ENCODE measurements at places on chromosomes 7 and 10.

- peaks cover 23% of the 10 kb centered on the region for H3K4me1 ChIP-seq
- no peak for DNase-seq
- H3K27me3 ChIP-seq = peaks cover 6% of the 10 kb centered on the region
- no peak overlapping the region for H3K4me3 ChIP-seq
These were observed 116.5 kb upstream of the EEPD1 start for GRCh38 chr7:36036590-36036989.

DNA sequence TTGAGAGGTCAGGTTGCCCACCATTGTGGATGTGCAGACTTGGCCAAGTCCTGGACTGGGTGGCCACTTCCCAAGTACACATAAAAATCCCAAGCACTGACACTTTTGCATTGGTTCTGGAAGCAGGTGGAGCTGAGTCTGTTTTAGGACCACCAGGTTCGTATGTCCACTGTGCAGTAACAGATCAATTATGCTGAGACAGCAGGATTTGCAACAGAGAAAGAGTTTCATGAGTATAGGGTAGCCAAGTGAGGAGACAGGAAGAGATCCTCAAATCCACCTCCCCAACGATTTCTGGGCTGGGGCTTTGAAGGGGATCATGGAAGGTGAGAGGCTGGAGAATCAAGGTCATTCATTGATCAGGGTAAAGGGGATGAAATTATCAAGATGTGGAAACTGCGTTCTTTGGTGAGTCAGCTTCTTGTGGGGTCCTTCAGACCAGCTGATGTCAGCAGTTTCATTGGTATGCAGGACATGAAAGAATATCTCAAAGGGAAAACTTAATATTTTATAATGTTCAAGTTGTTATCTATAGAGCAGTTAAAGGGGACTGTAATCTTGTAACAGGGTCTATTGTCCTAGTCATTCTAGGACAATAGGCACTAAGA is 277.7 kb downstream of the GALNT17 start:
- peaks cover 14% of the 10 kb centered on the region for H3K4me1 ChIP-seq
- H3K27me3 ChIP-seq = peaks cover 13% of the 10 kb centered on the region
- H3K27ac ChIP-seq = no peak overlapping the region
- no peaks in the 10 kb centered on the region for H3K36me3 ChIP-seq
- H3K4me3 ChIP-seq = no peak overlapping the region

GRCh38 chr7:54978364-54979116 is 40.3 kb upstream of the EGFR start:
- no peaks in the 10 kb centered on the region for H3K36me3 ChIP-seq
- H3K27ac ChIP-seq = no peak overlapping the region
- peaks cover 25% of the 10 kb centered on the region for H3K27me3 ChIP-seq
- H3K4me3 ChIP-seq = no peak overlapping the region

GRCh38 chr7:6218329-6218728 is 54.1 kb downstream of the CYTH3 start:
- no peaks in the 10 kb centered on the region for H3K4me1 ChIP-seq
- H3K36me3 ChIP-seq = peaks cover 47% of the 10 kb centered on the region
- DNase-seq = no peak
- no peak overlapping the region for H3K4me3 ChIP-seq

GRCh38 chr7:22723181-22723601 is 3.8 kb upstream of the IL6 start:
- peak overlapping the region; percentile 1 for H3K27ac ChIP-seq
- DNase-seq = no peak
- H3K4me1 ChIP-seq = peaks cover 45% of the 10 kb centered on the region
- H3K27me3 ChIP-seq = peaks cover 5% of the 10 kb centered on the region
- no peak overlapping the region for H3K4me3 ChIP-seq

GRCh38 chr7:66088861-66089838 is 13.5 kb downstream of the ASL start:
- no peaks in the 10 kb centered on the region for H3K36me3 ChIP-seq
- no peak overlapping the region for H3K4me3 ChIP-seq
- no peak overlapping the region for H3K27ac ChIP-seq
- H3K4me1 ChIP-seq = peaks cover 17% of the 10 kb centered on the region
- DNase-seq = no peak

DNA sequence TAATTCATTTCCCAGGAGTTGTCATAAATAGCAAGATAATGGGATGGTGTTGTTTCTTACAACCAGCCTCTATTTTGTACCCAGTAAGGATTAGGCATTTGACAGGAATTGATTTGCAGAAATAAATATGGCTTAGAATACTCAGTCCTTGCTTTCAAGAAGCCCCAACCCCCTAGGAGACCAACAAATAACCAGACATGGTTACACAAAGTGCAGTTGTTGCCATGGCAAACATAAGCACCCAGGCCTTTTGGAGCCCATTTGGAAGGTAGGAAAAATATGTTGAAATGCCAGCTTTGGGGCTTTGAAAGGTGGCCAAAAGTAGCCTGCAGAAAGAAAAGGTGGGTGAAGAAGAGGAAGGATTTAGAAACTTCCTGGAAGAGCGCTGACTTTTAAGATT is 397.5 kb downstream of the CDC14C start:
- no peaks in the 10 kb centered on the region for H3K27me3 ChIP-seq
- no peak for DNase-seq
- no peaks in the 10 kb centered on the region for H3K4me1 ChIP-seq
- H3K36me3 ChIP-seq = no peaks in the 10 kb centered on the region

DNA sequence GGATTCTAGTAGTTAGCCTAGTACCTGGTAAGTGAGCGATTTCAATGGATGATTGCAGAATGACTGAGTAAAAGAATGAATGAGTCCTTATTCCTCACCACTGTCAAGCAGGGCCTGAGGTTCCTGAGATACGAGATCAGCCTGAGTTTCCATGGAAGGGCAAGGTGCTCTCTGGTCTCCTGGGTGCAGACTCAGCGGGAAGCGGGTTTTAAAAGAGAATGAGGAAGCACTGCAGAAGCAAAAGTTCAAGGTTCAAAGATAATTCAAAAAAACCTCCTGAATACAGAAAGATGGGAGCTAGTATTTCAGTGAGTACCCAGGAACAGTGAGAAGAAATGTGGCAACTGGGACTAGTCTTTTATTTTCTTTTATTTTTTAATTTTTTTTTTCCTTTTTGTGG is 4.3 kb downstream of the ZNF3 start:
- peak overlapping the region; percentile 47 for H3K4me3 ChIP-seq
- peaks cover 21% of the 10 kb centered on the region for H3K27me3 ChIP-seq
- peaks cover 12% of the 10 kb centered on the region for H3K4me1 ChIP-seq
- H3K36me3 ChIP-seq = peaks cover 95% of the 10 kb centered on the region
- DNase-seq = no peak
- no peak overlapping the region for H3K27ac ChIP-seq

GRCh38 chr10:89929282-89930026 is 228.1 kb downstream of the KIF20B start:
- H3K36me3 ChIP-seq = no peaks in the 10 kb centered on the region
- peaks cover 4% of the 10 kb centered on the region for H3K27me3 ChIP-seq
- DNase-seq = no peak
- peaks cover 7% of the 10 kb centered on the region for H3K4me1 ChIP-seq
- H3K27ac ChIP-seq = peak overlapping the region; percentile 80

DNA sequence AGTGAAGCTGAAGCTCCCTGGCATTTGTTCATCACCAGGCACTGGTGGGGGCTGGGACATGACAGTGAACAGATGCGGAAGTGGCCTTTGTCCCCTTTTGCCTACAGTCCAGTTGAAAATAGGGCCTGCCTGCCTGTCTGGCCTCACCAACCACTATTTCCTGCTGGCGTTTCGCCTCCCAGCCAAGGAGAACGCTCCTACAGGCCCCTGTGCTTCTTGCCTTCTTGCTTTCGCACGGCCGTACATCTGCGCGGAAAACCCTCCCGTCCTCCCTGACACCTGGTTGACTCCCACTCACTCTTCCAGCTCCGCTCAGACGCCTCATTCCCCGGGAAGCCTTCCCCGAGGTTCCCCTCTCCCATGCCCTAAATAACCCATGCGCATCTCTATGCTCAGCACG is 317.3 kb downstream of the PRPF18 start:
- no peak overlapping the region for H3K4me3 ChIP-seq
- peak overlapping the region; percentile 3 for H3K27ac ChIP-seq
- DNase-seq = peak; percentile 35
- H3K36me3 ChIP-seq = no peaks in the 10 kb centered on the region
- H3K4me1 ChIP-seq = peaks cover 15% of the 10 kb centered on the region
- no peaks in the 10 kb centered on the region for H3K27me3 ChIP-seq

DNA sequence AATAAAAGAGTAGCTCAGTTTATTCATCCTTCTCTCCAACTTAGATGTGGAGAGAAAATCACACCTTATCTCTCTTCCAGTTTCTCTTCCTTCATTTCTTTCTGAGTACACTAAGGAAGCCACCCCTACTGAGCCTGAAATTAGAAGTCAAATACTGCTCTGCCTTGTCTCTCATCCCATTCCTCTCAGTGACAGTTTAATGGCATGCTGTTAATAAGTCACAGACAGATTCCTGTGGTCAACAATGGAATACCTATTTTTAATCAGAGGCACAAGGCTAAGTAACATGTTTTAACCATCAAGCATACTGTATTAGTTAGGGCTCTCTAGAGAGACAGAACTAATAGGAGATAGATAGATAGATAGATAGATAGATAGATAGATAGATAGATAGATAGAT is 253.2 kb downstream of the HTR7 start:
- H3K36me3 ChIP-seq = no peaks in the 10 kb centered on the region
- H3K4me1 ChIP-seq = no peaks in the 10 kb centered on the region
- H3K27ac ChIP-seq = no peak overlapping the region
- DNase-seq = no peak
- H3K4me3 ChIP-seq = no peak overlapping the region

GRCh38 chr7:98283127-98283886 is 1.8 kb downstream of the BRI3 start:
- H3K4me3 ChIP-seq = peak overlapping the region; percentile 92
- peaks cover 50% of the 10 kb centered on the region for H3K4me1 ChIP-seq
- no peak for DNase-seq
- H3K36me3 ChIP-seq = no peaks in the 10 kb centered on the region

DNA sequence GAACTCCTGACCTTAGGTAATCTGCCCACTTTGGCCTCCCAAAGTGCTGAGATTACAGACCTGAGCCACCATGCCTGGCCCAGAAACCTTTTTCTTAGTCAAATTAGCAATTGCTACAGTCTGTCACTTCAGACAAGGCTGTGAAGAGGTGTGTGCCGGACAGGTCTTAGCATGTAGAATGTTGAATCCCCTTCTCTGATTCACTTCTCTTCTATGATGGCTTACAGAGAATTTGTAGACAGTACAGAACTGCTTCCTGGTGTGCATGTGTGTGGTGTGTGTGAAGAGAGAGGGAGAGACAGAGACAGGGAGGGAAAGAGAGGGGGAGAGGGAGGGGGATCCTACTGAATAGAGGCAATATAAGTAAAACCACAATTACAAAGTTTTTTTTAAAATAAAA is 150.4 kb downstream of the PARD3 start:
- DNase-seq = no peak
- H3K27ac ChIP-seq = no peak overlapping the region
- no peaks in the 10 kb centered on the region for H3K36me3 ChIP-seq
- H3K27me3 ChIP-seq = no peaks in the 10 kb centered on the region
- no peak overlapping the region for H3K4me3 ChIP-seq

DNA sequence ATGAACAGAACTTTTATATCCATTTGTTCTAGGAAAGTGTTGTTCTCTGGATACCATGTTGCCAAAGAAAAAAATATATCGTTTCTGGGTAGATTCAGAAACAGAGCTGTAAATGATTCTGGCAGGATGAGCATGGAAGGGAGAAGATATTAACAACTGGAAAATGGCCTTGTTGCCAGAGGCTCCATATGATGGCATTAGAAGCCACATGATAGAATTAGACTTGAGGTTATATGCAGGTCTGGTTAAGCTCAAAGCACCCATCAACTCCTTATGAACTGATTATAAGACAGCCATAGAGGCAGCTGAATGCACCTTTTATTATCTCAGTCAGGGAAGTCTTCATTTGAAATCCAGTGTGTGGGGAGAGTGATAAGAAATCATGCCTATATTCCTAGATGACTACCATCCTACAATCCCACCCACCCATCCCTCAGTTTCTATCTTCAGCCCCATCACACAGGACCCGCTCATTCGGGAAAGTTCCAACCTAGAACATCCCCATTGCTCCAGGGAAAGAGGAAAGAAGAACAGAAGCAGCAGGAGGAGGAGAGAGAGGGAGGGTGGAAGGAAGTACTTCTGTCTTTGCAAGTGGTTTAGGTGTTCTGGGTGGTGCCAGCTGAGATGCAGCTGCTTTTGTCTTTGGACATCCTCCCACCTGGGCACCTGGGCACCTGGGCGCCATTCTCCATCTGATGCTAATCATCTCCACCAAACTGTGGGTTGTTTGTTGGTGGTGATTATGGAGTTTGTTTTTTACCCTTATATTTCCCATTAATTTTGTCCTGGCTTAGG is 25.5 kb upstream of the TRIL start:
- no peaks in the 10 kb centered on the region for H3K27me3 ChIP-seq
- peaks cover 86% of the 10 kb centered on the region for H3K4me1 ChIP-seq
- no peak for DNase-seq
- H3K27ac ChIP-seq = peak overlapping the region; percentile 94
- no peak overlapping the region for H3K4me3 ChIP-seq

- H3K4me1 ChIP-seq = no peaks in the 10 kb centered on the region
- H3K36me3 ChIP-seq = no peaks in the 10 kb centered on the region
These were observed 800.5 kb upstream of the KCND2 start for GRCh38 chr7:119472408-119473038.

DNA sequence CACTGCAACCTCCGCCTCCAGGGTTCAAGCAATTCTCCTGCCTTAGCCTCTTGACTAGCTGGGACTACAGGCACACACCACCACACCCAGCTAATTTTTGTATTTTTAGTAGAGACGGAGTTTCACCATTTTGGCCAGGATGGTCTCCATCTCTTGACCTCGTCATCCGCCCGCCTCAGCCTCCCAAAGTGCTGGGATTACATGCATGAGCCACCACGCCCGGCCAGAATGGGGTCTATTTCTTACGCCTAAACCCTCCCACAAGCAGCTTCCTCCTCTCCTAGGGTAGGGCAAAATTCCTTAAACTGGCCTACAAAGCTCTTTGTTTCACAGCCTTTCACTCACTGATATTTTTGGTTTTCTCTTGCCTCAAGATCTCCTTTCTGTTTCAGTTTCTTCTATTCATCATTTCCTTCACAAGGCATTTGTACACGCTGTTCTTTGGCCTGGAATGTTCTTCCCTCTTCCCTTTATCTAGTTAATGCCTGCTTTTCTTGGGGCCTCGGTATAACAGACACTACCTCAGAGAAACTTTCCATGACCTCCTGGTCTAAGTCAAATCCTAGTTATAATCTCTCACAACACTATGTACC is 6.7 kb downstream of the CPEB3 start:
- H3K27ac ChIP-seq = no peak overlapping the region
- H3K4me1 ChIP-seq = no peaks in the 10 kb centered on the region
- peaks cover 12% of the 10 kb centered on the region for H3K27me3 ChIP-seq
- no peaks in the 10 kb centered on the region for H3K36me3 ChIP-seq

DNA sequence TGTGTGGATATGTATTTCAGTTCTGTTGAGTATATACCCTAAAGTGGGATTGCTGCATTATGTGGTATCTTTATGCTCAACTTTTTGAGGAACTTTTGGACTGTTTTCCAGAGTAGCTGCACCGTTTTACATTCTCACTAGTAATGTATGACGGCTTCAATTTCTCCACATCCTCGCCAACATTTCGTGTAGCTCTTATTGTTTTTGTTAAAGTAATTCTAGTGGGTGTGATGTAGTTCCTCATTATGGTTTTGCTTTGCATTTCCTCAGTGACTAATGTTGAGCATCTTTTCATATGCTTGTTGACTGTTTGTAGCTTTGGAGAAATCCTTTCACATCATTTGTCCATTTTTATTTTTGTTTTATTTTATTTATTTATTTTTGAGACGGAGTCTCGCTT is 4.5 kb downstream of the STMP1 start:
- peaks cover 53% of the 10 kb centered on the region for H3K36me3 ChIP-seq
- H3K27ac ChIP-seq = no peak overlapping the region
- H3K27me3 ChIP-seq = no peaks in the 10 kb centered on the region
- no peak for DNase-seq
- H3K4me1 ChIP-seq = peaks cover 29% of the 10 kb centered on the region

Data from nephron progenitor cell (in vitro differentiated cells).